Thymus (tissue), 14 donors: ENCODE measurements at places on chromosomes 5 and 9. TPM values are rescaled to one million over a fixed set of nuclear protein-coding genes. Genes with fewer than 3 reads are reported as not detected.

- no peak for DNase-seq
These were observed 42.8 kb downstream of the EXD3 start for GRCh38 chr9:137380171-137380570.

DNA sequence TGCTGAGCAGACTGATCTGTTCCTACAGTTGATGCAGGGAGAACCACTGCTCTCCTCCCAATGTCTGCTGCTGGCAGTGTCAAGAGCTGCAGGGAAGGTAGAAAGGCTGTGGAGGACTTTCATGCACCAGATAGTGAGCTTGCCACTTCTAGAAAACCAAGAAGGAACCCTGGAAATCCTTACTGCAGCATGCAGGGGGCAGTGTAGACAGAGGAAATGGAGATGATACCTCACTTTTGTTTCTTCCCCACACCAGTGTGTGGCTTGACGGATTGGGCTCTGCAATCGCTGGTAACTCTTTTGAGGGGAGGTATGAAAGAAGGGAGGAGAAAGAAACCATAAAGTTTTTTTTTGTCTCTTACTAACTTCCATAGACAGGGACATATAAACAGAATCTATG, 480.7 kb downstream of the DMAC1 start:
- no peak for DNase-seq

- no peak for DNase-seq
These were observed 160.3 kb upstream of the MVB12B start for GRCh38 chr9:126166291-126166690.

DNA sequence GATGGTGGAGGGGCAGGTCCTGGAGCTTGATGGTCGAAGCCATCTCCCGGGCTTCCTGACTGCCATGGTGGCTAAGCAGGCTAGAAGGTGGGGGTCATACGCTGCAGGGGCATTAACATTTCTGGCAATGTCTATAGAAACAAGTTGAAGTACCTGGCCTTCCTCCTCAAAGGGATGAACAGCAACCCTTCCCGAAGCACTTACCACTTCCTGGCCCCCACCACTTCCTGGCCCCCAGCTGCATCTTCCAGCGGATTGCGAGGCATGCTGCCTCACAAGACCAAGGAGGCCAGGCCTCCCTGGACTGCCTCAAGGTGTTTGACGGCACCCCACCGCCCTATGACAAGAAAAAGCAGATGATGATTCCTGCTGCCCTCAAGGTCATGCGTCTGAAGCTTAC, 97.0 kb upstream of the MOCS2 start:
- DNase-seq: no peak

DNA sequence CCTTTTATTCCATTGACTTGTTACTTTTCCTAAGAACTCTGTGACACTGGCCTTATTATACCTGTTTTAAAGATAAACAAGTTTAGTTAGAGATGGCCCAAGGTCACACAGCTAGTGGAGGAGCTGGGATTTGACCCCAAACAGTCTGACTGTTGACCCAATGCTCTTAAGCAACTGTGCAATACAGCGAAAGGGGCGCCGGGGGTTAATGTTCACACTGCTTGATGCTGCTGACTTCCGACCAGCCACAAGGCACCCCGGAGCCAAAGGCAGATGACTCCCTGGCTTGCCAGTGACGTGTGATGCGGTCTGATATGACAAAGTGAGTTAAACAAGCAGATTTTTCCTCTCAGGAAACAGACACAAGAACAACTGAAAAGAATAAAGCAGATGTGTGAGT, 23.9 kb downstream of the PIK3R1 start:
- DNase-seq: peak; percentile 50

- no peak for DNase-seq
These were observed 300.1 kb downstream of the NNT start for GRCh38 chr5:43903129-43903528.

DNA sequence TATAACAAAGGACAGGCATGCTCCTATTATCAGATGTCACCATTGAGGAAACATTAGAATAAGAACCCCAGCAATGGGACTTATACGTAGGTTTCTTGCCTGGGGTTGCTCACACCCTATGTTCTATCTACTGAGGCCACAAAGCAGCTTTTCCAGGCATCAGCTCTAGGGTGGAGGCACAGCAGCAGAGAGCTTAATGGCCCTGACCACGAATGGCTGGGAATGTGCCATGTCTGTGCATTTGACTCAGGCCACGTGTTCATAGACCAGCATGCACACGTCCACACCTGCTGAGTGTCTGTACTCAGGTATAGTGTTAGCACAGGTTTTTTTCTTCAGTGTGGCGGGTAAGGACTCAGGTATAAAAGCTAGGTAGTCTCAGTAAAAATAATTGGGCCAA, 129.4 kb downstream of the AOPEP start:
- no peak for DNase-seq

- no peak for DNase-seq
These were observed 48.8 kb upstream of the PLCXD3 start for GRCh38 chr5:41559184-41559583.

DNA sequence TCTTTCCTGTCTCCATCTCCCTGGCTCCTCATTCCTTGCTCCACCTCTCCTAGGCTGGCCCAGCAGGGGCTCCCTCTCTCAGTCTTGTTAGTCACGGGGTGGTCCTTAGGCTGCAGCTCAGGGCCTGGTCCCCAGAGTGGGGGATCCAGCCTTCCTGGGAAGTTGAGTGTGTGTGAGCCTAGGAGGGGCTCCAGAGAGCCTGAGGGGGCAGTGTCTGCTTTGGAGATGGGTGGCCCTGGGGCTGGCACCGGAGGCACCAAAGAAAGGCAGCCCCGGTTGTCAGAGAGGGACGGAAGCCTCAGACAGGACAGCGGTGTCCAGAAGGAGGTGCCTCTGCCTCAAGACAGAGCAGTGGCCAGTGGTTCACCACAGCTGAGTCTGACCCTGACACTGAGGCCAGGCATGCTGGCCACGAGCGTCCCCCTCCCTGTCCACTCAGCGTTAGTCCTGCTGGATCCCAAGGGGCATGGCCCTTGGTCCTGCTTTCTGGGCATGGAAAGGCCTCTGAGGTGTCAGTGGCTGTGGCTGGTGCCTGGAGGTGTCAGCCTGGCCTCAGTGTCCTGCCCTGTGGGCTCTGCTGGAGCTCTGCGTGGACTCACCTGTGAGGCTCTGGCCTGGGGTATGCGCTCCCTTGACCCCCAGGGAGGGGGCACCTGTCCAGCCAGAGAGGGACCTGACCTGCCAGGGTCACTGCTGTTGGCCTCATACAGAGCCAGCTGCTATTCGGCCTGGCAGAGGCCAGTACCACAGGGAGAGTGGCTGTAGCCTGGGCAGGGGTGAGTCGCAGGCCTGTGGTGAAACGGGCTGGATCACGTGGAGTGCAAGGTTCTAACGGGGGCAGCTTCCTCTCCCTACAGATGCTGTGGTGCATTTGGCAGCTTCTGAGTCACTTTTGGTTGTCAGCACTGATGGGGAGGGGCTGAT, 130.6 kb downstream of the CACNA1B start:
- no peak for DNase-seq

GRCh38 chr5:61788548-61788947, 456.5 kb downstream of the ZSWIM6 start:
- no peak for DNase-seq

DNA sequence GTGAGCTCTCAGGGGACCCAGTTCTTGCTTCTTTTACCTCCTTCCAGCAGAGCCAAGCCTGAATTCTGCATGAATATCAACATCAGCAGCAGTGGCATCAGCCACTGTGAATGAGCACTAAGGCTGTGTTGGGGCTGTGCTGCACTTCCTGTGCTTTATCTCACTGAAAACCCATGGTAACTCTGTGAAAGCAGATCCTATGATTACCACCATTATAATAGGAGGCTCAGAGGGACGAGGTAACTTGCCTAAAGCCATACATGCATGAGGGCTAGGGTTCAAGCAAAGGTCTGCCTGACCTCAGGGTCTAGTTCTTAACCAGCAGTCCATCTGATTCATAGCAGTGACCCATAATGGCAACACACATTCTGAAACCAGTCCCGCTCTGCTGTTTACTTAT, 60.5 kb upstream of the RAPGEF1 start:
- DNase-seq: no peak

GRCh38 chr5:91493086-91493485, 110.0 kb upstream of the ARRDC3 start:
- no peak for DNase-seq

- DNase-seq: no peak
These were observed 11.1 kb upstream of the CTSL start for GRCh38 chr9:87714819-87715218.

GRCh38 chr5:155193029-155193428, 179.5 kb downstream of the KIF4B start:
- no peak for DNase-seq

DNA sequence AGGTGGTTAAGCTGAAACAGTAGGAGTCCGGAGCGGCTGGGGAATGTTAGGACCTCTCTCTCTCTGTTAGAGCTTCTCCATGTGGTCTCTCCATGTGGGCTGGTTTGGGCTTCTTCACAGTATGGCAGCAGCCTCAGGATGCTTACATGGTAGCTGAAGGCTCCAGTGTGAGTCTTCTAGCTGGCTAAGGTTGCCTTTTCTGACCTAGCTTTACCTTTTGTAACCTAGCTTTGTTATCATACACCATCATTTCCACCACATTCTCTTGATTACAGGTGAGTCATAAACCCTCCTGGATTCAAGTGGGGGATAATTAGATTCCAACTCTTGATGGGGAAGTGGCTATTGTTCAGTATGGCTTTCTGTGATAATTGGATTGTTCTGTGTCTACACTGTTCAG, 98.5 kb downstream of the MTREX start:
- DNase-seq: no peak

DNA sequence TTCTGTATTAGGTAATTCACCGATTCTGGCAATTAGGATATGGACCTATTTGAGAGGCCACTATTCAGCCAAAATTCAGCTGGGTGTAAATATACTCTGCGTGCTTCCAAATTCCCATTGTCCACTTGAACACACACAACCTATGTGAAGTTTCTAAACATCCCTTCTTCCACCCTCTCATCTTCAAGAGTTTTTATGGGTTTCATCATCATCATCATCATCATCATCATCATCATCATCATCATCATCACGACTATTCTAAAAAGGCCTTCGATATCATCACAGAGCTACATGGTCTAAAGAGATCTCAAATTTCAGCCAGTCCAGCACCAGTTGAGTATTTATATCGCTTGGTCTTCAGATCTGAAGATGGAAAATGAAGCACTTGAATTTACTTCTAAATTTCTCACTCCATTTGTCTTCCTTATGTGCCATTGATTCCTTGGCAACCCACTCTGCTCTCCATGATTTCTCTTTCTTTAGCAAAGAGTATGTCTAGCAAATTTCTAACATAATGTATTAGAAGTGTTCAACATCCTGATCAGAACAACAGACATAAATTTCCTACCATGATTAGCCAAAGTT, 49.2 kb upstream of the HMHB1 start:
- DNase-seq: no peak

GRCh38 chr9:105693435-105694189, 729 bp upstream of the TMEM38B start:
- no peak for DNase-seq

DNA sequence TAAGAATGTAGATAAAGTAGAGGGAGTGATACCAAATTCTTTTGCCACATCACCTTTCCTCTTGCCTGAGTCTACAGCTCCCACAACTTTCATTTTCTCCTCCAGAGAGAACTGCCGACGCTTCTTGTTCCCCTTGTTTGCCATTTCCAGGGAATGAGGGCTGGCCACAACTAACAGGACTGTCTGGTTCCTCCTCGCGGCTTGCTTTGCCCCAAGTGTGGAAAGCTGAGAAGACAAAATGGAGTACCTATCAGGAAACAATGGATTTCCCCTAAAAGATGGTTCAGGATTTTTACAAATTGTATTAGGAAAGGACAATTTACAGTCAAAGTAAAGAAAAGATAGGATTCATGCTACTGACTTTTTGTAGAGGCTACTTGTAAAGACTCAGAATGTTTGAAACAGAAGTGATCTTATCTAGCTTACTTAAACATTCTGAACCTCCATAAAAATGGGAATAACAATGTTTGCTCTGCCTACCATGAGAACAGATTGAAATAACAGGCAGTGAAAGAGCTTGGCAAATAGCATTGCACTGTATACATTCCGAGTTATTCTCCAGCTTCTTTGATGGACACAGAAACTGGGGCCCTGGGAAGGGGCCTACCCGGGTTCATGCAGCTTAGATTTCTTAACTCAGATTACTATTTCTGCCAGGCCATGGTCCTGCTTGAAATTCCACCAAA, 4.1 kb downstream of the TIGD6 start:
- DNase-seq: no peak

- DNase-seq: no peak
These were observed 77.3 kb downstream of the LRSAM1 start for GRCh38 chr9:127528422-127529251.

DNA sequence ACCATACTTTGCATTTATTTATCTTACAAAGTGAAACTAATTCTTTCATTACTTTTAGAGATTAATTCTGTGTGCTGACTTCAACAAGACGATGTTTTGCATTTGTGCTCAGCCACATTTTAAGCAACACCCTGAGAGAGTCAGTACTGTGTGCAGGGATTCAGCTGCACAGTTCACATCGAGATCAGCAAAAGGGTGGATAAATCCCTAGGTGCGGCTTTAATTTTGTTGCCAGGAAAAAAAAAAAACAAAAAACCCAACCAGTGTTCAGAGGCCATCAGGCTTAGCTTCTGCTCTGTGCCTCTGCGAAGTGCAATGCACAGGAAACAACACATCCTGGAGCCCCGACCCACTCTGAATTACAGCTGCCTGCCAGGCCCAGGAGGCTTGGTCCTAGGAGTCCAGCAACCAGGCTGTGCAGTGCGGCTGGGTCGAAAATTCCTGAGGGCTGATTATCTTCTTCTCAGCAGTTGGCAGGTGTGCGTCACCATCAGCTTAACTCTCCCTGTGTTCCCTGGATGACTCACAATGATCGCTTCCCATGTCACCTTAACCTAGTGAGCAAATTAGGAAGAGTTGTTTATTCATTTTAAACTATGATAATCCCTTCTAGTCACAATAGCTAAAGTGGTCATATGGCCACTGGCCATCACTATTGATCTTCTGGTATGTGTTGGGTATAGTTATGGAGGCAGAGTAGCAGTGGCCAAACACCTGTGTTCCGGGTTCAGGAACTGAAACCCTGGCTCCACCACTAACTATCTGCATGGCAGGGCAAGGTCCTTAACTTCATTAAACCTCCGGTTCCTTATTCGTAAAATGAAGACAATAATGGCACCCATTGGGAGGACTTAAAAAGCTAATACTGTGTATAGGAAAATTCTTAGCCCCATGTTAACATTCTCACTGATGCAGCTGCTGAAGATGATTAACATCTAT, 31.2 kb upstream of the NDUFB6 start:
- DNase-seq: no peak

Gene CFAP157
- 0.05 TPM for total RNA-seq

Gene SGCD
- 1.6 TPM for total RNA-seq

Gene KLHL9
- 24.8 TPM for total RNA-seq

Gene INSL4
- 0.05 TPM for total RNA-seq

Gene CDO1
- 1.6 TPM for total RNA-seq

Gene ZFP2
- total RNA-seq: 1.4 TPM

Gene TAF11L7
- not detected for total RNA-seq

Gene FKTN
- total RNA-seq: 7.3 TPM

Gene CCL21
- 43.7 TPM for total RNA-seq

Gene MARVELD2
- 3.5 TPM for total RNA-seq

Gene HTR4
- not detected for total RNA-seq

Gene PLEKHG4B
- total RNA-seq: 0.47 TPM

Gene ACSL6
- total RNA-seq: 1.7 TPM
